Gastroesophageal sphincter (tissue), 4 donors: ENCODE measurements at places on chromosomes 2 and 18.
A peak's percentile ranks its signal among the peaks of the same experiment; 100 is the strongest.

DNA sequence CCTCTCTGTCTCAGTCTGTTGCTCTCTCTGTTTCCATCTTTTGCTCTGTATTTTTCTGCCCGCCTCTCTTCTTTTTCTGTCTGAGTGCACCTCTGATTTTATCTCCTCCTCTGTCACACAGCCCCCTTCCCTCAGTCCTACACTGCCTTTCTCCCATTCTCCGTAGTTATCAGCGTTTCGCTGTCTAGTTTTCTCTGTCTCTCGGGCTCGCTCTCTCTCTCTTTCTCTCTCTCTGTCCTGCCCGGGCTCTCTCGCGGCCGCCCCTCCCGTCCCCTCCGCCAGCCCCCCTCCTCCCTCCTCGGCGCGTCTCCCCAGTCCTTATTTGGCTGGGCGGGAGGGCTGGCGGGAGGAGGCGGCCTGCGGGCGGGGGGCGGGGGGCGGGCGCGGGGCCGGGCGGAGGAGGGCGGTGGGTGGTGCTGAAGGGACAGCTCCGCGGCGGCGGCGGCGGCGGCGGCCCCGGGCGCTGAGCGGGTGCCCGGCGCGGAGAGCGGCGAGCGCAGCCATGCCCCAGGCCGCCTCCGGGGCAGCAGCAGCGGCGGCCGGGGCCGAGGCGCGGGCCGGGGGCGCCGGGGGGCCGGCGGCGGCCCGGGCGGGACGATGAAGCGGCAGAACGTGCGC is at the start of gene KCNK3:
Gene KCNK3, plus strand, starts transcription at position 444 of the 618 bp plus-strand sequence. Its CDS starts 154 bp downstream, at position 598.
- peak; percentile 89 for ATAC-seq

- ATAC-seq = no peak
These were observed 492.6 kb upstream of the REG3G start for GRCh38 chr2:78532762-78533379.

DNA sequence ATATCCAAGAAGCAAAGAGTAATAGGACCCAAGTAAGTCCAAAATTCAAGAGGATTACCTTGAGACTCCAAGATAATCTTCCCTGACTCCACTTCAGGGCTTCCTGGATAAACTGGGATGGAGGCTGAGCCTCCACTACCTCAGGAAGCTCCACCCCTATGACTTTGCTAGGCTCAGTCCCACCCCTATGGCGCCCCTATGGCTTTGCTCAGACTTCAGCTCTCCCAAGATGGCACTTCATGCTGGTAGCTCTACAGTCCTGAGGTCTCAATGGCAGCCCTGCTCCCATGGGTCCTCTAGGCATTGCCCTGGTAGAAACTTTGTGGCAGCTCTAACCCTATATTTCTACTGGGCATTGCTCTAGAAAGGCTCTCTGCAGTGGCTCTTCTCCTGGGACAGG is 69.9 kb upstream of the CHAC2 start:
- ATAC-seq = no peak

DNA sequence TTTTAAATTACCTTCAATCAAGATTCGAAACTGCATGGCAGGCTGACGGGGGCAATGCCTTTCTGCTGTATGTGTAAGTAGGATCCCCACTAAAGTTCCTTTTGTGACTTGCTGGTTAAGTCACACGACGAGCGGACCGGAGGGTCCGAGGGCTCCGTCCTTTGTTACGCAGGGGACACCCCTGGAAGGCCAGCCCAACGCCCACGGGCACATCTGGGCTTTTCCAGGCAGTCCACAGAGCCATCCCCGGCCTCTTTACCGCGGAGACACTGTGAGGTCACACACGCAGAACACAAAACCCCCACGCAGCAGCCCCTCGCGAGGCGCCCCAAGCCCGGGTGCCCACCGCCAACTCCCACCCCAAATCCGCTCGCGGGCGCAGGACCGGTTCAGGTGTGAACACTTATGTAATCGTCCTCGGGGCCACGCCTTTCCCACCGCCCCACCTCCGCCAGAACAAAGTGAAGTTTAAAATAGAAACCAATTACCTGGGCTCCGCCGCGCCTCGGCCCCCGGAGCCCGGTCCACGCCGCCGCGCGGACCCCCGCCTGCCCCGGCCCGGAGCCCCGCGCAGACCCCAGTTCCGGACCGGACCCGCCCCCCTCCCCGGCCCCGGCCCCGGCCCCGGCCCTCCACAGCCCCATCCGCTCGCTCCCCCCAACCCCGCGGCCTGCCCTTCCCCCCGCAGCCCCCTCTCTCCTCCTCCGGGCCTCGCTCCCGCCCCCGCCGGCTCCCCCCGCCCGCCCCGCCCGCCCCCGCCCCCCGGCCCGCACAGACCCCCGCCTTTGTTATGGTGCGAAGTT is 4.2 kb downstream of the ZNF516 start:
- ATAC-seq = no peak

GRCh38 chr2:28274911-28275685 is 117.6 kb upstream of the FOSL2 start:
- ATAC-seq = peak; percentile 67

- ATAC-seq = no peak
These were observed 55.4 kb upstream of the ZNF396 start for GRCh38 chr18:35432565-35433001.

GRCh38 chr2:173963323-173963816 is 1.8 kb downstream of the SP3 start:
- peak; percentile 12 for ATAC-seq

- ATAC-seq = no peak
These were observed 590.7 kb downstream of the FBXO15 start for GRCh38 chr18:73556904-73557303.

GRCh38 chr2:108129636-108130035 is 110.1 kb upstream of the SULT1C3 start:
- no peak for ATAC-seq

DNA sequence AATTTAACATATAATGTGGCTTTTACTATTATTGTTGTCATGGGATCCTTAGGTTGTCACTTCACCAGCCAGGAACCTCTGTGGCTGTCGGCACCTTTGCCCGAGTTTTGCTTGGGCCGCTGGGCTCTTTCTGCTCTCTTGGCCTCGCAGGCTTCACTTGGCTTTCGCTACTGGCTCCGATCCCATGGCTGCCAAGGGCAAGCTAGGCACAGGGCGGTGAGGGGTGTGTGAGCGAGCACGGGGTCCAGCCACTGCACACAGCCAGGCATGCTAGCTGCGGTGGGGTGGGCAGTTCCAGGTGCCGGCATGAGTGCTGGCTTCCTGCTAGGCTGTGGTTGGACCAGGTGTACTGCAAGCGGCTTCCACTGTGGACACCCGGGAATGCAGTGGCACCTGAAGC is 23.4 kb upstream of the RAPGEF4 start:
- ATAC-seq = no peak

DNA sequence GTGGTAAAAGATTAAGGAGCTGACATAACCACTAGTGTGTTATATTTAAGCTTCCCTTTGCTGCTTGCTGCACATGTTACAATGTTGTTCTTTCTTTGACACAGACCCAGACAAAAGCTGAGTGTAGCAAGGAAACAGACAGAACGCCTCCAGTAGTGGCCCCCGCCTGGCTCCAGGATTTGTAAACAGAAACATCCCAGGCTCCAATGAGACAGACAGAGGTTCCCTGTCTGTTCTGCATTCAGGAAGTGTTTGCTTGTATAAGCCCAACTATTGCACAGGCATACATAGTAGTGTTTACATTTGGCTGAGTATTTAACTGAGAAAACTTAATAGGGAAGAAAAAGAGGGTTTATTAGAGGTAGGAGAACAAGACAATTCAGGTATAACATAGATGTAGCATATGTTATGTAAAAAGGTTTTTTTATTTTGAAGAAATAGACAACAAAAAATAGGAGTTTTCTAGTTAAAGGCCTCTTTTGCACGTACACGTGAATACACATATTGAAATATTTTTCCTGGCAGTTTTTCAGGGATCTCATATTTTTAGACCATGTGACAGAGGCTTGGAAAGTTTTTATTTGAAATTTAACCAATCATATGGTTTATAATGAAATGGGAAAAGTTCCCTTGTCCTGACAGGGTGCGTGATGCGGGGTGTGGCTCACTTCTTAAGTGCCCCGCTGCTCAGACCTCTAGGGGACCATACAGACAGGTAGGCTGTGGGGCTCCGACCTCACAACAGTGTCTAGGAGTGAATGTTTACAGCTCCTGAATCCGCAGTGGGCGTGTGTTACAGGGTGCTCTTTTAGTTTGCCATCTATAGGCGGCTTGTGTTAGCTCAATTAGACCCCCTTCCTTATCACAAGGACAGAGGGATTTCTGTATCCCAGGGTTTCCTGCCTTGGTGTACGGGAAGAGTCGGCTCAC is 118.4 kb downstream of the BMPR2 start:
- no peak for ATAC-seq

GRCh38 chr2:178881075-178881474 is 73.9 kb upstream of the TTN start:
- ATAC-seq = no peak

DNA sequence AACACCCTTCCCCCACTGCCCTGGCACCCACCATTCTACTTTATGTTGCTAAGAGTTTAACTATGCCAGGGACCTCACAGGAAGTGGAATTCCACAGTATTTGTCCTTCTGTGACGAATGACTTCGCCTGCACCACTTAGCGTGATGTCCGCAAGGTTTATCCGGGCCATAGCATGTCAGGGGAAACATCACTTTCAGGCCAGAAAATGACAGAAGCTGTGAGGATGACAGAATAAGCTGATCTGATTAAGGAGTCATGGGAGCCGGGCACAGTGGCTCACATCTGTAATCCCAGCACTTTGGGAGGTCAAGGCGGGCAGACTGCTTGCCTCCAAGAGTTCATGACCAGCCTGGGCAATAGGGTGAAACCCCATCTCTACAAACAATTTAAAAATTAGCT is 248.8 kb downstream of the EIPR1 start:
- ATAC-seq = no peak

GRCh38 chr18:23276451-23276850 is 141.2 kb downstream of the CABLES1 start:
- peak; percentile 31 for ATAC-seq

GRCh38 chr2:220533485-220533884 is 906.1 kb downstream of the SLC4A3 start:
- ATAC-seq = no peak

- ATAC-seq = peak; percentile 46
These were observed 122.1 kb upstream of the RMDN2 start for GRCh38 chr2:37802899-37803379.

- no peak for ATAC-seq
These were observed 473.9 kb upstream of the SYT4 start for GRCh38 chr18:43751203-43751602.

DNA sequence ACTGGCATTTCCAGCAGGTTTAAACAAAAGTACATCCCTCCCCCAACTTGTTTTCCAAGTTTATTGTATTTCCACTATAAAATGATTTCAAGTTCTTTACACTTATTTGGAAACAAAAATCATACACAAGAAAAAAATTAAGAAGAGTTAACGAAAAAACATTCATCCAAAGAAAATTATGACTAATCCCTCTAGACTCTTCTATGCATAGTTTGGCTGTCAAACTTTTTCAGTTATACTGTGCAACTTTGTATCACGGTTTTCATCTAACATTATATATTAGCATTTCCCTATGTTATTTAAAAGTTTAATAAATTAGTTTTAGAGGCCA is 627 bp downstream of the WDCP start:
- ATAC-seq = no peak
